ENCODE measurements at places on chromosomes 2 and 18.
A peak's percentile ranks its signal among the peaks of the same experiment; 100 is the strongest.

- H3K4me3 ChIP-seq, result no peak overlapping the region
- H3K27ac ChIP-seq, result no peak overlapping the region
- no peaks in the 10 kb centered on the region for H3K27me3 ChIP-seq
- H3K36me3 ChIP-seq, result peaks cover 4% of the 10 kb centered on the region
- H3K4me1 ChIP-seq, result no peaks in the 10 kb centered on the region
Observed at GRCh38 chr2:101012706-101013181, 10.7 kb downstream of the RPL31 start.

DNA sequence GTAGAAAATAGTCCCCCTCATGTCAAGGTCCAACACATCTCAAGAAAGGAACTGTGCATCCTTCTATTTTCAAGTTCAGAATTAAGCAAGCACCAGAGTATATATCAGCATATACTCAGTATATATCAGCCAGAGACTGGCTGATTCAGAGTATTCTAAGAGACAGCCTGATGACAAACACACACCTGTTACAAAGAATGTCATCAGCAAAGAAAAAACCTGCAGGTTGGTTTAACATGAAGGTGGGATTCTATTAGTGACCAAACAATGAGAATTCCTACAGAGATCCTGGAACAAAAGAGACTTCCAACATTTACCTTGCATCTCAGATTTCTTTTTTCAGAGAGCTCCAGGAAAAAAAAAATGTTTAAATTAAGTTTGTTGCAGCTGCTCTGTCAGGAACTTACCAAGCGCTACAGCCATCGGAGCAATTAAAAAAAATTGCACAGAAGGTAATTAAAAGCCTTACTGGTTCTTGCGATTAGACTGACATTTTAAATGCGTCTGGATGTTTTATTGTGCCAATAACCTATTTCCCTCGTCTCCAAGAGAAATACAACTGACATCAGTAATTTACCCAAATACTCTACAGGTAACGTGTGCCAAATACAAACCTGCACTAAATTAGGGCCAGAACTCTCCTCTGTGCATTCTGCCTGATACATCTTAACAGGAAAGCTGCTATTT, 218.1 kb downstream of the HNMT start:
- H3K4me3 ChIP-seq, result no peak overlapping the region
- H3K36me3 ChIP-seq, result no peaks in the 10 kb centered on the region
- DNase-seq, result no peak
- H3K4me1 ChIP-seq, result peaks cover 7% of the 10 kb centered on the region

- no peak for DNase-seq
- no peaks in the 10 kb centered on the region for H3K27me3 ChIP-seq
- H3K4me3 ChIP-seq, result no peak overlapping the region
Observed at GRCh38 chr2:189406586-189407233, 34.6 kb upstream of the WDR75 start.

- no peak overlapping the region for H3K4me3 ChIP-seq
- H3K36me3 ChIP-seq, result no peaks in the 10 kb centered on the region
- DNase-seq, result no peak
- H3K27me3 ChIP-seq, result no peaks in the 10 kb centered on the region
- no peaks in the 10 kb centered on the region for H3K4me1 ChIP-seq
Observed at GRCh38 chr2:85682378-85682777, 11.8 kb upstream of the GNLY start.

DNA sequence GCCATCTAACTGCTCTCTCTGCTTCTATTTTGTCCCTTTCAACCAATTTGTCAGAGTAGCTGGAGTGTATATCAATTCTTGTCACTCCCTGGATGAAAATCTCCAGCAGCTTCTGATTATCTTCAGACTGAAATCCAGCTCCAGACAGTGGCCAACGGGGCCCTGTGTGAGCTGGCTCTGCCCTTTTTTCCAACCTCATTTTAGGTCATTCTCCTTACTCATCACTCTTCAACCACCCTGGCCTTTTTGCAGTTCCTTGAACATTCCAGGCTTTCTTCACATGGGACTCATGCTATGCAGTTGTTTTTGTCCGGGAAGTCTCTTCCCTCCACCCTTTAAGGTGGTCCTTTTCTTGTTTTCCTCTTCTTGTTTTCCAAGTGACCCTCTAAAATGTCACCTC, 15.4 kb upstream of the FAP start:
- H3K27me3 ChIP-seq, result no peaks in the 10 kb centered on the region
- no peaks in the 10 kb centered on the region for H3K36me3 ChIP-seq
- H3K27ac ChIP-seq, result no peak overlapping the region
- H3K4me1 ChIP-seq, result no peaks in the 10 kb centered on the region

DNA sequence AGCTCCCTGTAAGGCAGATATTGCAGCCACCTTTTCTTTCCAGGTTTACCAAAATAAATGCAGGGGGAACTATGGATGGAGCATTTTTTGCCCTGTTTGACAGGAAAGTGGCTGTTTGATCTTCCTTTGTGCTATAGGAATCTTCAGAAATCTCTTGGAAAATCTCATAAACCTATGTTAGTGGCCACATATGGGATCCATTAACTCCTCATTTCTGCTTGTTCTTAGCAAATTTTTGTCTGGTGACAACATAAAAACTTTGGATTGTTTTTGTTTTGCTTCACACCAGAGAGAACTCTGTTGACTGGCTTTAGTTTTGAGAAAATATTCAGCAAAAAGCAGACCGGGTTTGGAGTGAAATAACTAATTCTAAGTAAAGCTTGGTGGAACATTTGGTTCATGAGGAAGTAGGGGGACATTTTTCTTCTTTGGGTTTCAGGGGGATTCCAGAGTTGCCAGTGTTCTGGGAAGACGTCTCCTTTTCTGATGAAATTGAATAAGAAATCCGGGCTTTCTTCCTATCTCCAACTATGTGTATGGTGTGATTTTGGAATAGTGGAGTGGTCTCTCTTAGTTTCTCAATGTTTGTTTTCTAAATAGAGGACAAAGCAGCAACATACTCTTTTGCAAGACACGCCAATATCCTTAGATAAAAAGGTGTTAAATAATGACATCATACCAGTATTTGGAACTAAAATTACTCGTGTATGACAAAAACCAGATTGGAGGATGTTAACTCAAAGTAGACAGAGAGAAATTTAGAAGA, 174.4 kb downstream of the ICOS start:
- no peak overlapping the region for H3K27ac ChIP-seq
- H3K4me3 ChIP-seq, result no peak overlapping the region
- no peaks in the 10 kb centered on the region for H3K36me3 ChIP-seq
- DNase-seq, result no peak
- no peaks in the 10 kb centered on the region for H3K27me3 ChIP-seq

- no peak overlapping the region for H3K27ac ChIP-seq
- H3K4me1 ChIP-seq, result no peaks in the 10 kb centered on the region
- no peak overlapping the region for H3K4me3 ChIP-seq
- no peaks in the 10 kb centered on the region for H3K27me3 ChIP-seq
- no peaks in the 10 kb centered on the region for H3K36me3 ChIP-seq
Observed at GRCh38 chr18:71431689-71432088, 1112.5 kb downstream of the CBLN2 start.

GRCh38 chr18:11671156-11671555, 17.9 kb upstream of the GNAL start:
- H3K4me3 ChIP-seq, result no peak overlapping the region
- H3K27ac ChIP-seq, result no peak overlapping the region
- H3K36me3 ChIP-seq, result no peaks in the 10 kb centered on the region

DNA sequence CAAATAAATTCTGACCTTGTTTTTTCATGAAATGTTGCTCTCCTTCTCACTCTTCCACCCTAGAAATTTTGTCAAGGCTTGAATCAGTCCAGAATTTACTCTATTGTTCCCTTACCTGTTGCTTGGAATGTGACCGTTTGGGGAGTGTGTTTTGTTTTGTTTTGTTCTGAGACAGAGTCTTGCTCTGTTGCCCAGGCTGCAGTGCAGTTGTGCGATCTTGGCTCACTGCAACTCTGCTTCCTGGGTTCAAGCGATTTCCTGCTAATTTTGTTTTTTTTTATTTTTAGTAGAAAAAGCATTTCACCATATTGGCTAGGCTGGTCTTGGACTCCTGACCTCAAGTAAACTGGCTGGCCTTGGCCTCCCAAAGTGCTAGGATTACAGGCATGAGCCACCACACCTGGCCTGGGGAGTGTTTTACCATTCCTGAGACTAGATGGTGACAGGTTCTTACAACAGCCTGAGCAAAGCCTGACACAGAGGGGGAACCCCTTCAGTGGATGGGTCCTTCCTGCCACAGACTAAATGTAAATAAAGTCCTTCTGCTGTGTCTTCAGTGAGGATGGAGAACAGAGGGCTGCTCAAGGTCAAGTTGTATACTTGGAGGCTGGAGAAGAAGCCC, 52.0 kb downstream of the HAUS1 start:
- no peaks in the 10 kb centered on the region for H3K27me3 ChIP-seq
- no peak overlapping the region for H3K4me3 ChIP-seq
- H3K27ac ChIP-seq, result no peak overlapping the region
- no peaks in the 10 kb centered on the region for H3K36me3 ChIP-seq
- no peak for DNase-seq

DNA sequence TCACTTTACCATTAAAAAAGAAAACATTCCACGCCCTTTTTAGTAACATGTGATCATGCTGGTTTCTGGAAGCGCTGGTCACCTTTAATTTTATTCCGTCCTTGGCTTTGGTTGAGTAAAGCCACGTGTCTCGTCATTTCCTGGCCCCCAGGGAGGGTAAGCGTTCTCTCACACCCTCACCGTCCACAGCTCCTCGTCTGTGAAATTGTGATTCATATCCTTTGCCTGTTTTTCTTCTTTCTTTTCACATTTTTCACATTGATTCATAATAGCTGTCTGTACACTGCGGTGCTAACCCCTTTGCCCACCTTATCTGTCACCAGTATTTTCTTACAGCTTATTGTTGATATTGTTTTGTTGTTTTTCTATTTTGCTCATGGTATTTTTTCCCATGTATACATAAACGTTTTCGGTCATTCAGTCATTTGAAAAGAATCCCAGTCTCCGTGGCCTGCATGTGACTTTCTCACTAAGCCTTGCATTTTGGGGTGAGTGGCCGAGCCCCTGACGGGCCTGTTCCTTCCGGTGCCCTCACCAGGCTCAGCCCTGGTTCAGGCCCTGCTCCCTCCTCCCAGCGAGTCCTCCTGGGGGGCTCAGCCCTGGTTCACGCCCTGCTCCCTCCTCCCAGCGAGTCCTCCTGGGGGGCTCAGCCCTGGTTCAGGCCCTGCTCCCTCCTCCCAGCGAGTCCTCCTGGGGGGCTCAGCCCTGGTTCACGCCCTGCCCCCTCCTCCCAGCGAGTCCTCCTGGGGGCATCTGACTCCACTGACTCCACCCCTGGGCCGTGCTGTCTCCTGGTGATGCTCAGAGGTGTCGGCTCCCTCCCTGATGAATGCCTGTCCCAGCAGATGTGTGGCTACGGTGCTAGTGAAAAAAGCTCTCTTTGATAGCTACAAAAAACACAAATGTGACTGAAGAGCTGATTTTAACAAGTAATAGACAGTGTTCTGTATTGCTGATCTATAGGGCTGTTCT, 249.7 kb upstream of the PXDN start:
- peaks cover 1% of the 10 kb centered on the region for H3K4me1 ChIP-seq
- no peak overlapping the region for H3K4me3 ChIP-seq
- no peak for DNase-seq
- no peak overlapping the region for H3K27ac ChIP-seq
- no peaks in the 10 kb centered on the region for H3K36me3 ChIP-seq

GRCh38 chr2:128638341-128639119, 319.9 kb upstream of the HS6ST1 start:
- H3K36me3 ChIP-seq, result no peaks in the 10 kb centered on the region
- H3K27ac ChIP-seq, result peak overlapping the region; percentile 14
- H3K4me1 ChIP-seq, result peaks cover 15% of the 10 kb centered on the region
- H3K4me3 ChIP-seq, result no peak overlapping the region
- DNase-seq, result peak; percentile 96

GRCh38 chr2:203719456-203720410, 13.3 kb downstream of the CD28 start:
- H3K36me3 ChIP-seq, result no peaks in the 10 kb centered on the region
- DNase-seq, result no peak
- H3K4me3 ChIP-seq, result no peak overlapping the region
- peaks cover 4% of the 10 kb centered on the region for H3K4me1 ChIP-seq

DNA sequence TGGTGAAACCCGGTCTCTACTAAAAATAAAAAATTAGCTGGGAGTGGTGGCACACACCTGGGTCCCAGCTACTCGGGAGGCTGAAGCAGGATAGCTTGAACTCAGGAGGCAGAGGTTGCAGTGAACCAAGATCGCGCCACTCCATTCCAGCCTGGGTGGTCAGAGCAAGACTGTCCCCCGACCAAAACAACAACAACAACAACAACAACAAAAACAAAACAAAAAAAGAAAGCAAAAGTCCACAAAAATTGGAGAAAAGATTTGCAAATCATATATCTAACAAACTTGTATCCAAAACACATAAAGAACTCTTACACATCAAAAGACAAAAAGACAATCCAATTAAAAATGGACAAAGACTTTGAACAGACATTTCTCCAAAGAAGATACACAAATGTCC, 10.4 kb downstream of the PPM1G start:
- H3K4me1 ChIP-seq, result no peaks in the 10 kb centered on the region
- no peak for DNase-seq
- no peaks in the 10 kb centered on the region for H3K27me3 ChIP-seq
- H3K36me3 ChIP-seq, result no peaks in the 10 kb centered on the region
- H3K27ac ChIP-seq, result no peak overlapping the region

- no peaks in the 10 kb centered on the region for H3K27me3 ChIP-seq
- H3K27ac ChIP-seq, result no peak overlapping the region
Observed at GRCh38 chr2:144452169-144452988, 67.5 kb downstream of the ZEB2 start.

DNA sequence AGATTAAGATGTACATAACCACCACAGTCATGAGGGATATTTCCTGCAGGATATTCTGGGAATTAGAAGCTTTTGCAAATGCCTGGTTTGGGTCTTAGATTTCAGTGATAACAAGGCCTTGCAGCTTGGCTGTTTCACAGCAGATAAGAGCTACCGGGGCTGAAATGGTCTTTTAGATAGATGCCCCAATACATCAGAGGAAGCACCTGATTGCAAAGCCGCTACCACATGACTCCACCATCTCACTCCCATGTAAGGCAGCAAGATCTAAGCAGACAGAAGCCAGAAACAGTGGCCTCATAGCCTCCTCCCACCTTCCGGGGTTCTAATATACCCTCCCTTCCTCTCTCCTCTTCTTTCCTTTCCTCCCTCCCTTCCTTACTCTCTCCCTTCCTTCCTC, 31.1 kb upstream of the EPG5 start:
- DNase-seq, result no peak
- H3K4me1 ChIP-seq, result no peaks in the 10 kb centered on the region
- H3K36me3 ChIP-seq, result no peaks in the 10 kb centered on the region
- H3K4me3 ChIP-seq, result no peak overlapping the region
- H3K27me3 ChIP-seq, result no peaks in the 10 kb centered on the region

DNA sequence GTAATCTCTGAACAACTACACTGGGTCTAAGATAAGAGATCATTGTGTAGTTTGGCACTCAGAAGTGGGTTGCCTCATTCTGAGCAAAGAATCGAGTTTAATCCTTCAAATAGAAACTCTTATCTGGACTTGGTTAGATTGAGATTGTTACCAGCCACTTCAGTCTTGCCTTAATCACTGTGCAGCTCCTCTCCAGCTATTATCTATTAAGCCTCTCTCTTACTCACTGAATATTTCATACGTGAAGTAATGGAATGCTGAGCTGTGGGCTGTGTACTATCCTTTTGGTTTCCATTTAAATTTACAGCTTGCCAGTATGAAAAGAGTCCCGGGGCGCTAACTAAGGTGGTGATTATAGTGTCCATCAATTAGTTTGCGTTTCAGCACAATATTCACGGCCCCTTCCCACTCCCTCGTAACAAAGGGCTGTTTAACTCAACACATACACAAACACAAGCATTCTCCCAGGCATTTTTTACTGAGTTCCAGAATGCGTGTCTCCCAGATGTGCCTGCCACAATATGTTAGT, 65.7 kb upstream of the NCKAP5 start:
- no peaks in the 10 kb centered on the region for H3K4me1 ChIP-seq
- no peaks in the 10 kb centered on the region for H3K27me3 ChIP-seq
- DNase-seq, result no peak
- H3K36me3 ChIP-seq, result no peaks in the 10 kb centered on the region
